ENCODE measurements at places on chromosomes 4 and X.

GRCh38 chr4:169295822-169296221, 25.1 kb upstream of the SH3RF1 start:
- DNase-seq = no peak

GRCh38 chr4:96598465-96598864, 758.6 kb downstream of the PDHA2 start:
- no peak for DNase-seq

GRCh38 chr4:180855184-180855583, 1388.0 kb upstream of the TENM3 start:
- DNase-seq = no peak

DNA sequence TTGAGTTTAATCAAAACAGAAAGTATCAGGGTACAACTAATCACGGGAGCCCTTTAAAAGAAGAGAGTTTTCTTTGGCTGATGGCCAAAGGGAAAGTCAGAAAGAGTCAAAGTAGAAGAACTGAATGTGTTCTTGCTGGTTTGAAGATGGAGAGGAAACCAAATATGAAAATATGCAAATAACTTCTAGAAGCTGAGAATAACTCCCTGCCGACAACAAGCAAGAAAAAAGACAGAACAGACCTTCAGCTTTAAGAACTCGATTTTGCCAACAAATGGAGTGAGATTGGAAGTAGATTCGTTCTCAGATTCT, 903.8 kb downstream of the STIM2 start:
- no peak for DNase-seq

DNA sequence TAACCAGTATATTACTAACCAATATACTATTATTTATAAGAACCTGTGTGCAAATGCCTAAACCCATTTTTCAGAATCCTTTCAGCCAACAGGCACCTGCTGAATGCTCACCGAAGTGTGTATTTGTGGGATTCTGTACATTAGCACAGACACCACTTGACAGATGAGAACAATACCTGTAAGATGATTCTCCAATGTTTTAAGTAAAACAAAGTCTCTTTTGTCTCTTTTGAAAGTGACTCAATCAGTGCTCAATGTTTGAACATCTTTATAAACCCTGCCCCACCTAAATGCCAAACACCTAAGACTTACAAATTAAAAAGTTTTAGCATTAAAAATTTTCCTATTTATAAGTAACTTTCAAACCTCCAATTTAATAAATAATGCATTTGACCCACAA, 763 bp downstream of the ASB9 start:
- no peak for DNase-seq
